ENCODE measurements at places on chromosomes 16 and 17. TPM values are rescaled to one million over a fixed set of nuclear protein-coding genes. Genes with fewer than 3 reads are reported as not detected.

SLC5A11 gene
- total RNA-seq, result not detected

DNA sequence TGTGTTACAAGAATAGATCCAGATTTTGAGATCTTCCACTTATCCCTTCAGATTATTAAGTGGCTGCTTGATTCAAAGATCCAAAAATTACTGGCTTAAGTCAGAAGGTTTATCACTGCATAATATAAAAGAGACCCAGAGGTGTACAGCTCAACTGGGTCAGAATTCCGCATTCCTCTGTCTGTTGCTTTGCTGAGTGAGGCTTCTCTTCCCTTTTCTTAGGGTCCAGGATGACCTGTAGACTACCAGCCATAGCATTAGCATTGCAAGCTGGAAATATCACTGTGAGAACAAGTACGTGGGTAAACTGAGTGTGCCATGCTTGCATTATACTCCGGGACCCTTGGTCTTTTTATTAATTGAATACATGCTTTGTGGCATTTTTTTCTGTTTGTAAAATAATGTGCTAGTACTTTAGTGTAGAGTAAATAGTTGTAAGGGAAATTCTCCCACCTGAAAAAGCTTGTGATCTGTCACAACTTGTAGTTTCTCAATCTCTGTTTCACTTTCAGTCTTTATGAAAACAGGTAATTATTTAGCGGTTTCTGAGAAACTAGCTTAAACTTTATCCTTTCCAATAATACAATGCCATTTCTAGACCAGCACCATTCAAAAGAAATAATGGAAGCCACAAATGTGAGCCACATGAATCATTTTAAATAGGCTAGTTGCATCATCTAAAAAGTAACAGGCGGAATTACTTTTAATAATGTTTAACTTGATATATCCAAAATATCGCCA is 61.6 kb downstream of the TNRC6C start:
- no peak for DNase-seq

DNA sequence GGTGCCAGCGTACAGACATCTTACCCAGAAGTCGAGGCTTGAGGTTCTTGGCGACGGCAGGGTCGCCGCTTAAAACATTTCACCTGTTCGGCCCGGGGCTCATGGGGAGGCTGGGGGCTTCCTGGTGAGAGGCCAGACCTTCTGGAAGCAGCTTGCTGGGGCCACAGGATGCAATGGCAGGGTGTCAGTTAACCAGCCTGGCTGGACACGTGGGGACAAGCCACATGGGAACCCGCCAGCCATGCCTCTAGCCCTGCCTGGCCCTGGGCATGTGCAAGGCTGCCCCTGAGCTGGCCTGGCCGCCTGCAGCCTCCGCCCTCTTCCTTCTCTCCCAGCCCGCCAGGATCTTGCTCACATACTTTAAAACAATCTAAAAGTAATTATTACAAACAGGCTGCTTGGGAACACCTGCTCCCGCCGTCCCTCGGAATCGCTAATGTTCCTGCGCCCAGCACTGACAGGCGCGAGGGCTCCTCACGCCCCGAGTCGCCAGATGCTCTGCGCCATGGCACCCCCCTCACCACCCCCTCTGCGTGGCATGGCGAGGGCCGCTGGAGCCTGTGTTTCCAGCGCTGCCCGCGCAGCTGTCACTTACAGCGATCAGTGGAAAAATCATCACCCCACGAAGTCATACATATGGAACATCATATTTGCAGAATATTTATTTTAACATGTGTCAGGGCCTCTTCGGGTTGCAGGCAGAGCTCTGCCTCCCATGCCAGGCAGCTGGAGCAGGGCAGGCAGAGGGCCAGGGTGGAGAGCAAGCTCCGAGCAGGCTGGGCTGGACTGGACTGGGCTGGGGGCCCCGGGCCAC is 188.7 kb upstream of the GSE1 start:
- DNase-seq, result peak; percentile 58

DNA sequence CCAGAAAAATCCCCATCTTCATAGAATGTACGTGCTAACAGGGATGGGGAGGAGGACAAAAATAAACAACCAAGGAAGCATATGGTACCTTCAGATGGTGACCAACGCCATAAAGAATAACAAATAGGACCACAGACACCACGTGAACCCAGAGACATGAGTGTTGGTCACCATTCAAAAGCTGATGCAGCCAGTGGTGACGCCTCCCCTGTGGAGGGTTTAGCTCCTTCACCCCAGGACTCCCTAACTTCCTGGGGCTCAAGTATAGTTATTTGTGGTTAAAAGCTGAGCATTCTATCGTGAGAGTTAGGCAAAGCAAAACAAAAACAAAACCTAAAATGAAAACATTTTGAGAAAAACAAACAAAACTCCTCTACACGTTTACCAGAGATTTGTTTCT is 184.7 kb downstream of the SOX9 start:
- no peak for DNase-seq

- DNase-seq, result no peak
These were observed 53.7 kb downstream of the NFAT5 start for GRCh38 chr16:69619514-69619913.

GRCh38 chr17:67520916-67521774 is 144.1 kb downstream of the PITPNC1 start:
- DNase-seq, result no peak

DNA sequence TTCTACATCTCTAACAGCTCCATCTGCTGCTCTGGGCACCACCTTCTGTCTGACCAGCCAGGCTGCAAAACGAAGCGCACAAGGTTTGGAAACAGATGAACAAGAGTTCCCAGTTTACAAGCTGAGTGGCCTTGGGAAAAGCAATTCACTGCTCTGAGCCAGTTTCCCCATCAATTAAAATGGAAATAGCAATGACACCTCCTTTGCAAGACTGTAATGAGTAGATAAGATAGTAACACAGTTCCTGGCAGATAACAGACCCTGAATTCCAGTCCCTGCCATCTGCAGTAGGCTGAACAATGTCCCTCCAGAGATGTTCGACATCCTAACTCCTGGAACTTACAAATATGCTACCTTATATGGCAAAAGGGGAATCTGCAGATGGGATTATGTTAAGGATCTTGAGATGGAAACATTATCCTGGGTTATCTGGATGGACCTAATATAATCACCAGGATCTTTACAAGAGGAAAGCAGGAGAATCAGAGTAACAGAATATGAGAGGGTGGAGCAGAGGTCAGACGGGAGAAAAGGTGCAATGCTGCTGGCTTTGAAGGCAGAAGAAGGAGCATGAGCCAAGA is 27.9 kb downstream of the CPPED1 start:
- DNase-seq, result no peak

DNA sequence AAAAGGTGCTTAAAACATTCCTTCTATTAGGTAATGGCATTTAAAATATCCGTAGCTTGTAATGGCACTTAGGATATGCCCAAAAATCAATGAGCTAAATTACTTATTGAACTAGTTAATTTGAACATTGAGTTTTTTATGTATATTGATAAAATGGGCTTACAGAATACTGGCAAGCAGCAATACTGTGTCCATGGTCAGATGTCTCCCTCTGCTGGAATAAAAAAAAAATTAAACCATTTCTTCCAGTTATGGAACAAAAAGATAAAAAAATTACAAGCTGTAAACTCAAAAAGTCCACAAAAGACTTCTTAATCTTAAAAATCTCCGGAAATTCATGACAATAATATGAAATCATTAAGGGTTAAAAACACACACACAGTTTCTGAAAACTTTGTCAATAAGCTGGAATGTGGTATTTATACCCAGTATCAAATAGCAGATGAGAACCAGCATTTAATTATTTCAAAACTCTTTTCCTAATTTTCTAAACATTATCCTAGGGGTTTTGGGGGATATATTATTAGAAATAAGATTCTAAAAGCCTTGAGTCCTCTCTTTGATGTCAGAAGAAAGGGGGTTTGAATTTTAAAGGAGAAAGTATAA is 21.5 kb upstream of the PSMD7 start:
- DNase-seq, result no peak

DNA sequence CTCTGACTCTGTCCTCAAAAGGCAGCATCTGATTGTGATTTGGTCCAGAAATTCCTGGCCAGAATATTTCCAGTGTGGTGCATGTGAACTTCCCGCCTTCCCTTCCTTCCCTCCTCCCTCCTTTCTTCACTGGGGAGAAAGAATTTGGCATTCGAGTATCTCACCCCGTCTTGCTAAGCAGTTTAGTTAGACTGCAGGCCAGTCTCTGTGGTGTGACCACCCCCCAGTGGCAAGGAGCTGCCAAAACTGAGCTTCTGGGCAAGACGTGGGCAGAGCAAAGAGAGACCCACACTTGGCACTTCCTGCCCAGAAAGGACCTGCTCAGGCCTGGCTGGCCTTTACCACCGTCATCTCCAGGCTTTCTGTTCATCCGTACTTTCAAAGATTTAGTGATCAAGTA is 36.4 kb downstream of the SNX20 start:
- no peak for DNase-seq

- no peak for DNase-seq
These were observed 4.7 kb downstream of the PFAS start for GRCh38 chr17:8253801-8254200.

DNA sequence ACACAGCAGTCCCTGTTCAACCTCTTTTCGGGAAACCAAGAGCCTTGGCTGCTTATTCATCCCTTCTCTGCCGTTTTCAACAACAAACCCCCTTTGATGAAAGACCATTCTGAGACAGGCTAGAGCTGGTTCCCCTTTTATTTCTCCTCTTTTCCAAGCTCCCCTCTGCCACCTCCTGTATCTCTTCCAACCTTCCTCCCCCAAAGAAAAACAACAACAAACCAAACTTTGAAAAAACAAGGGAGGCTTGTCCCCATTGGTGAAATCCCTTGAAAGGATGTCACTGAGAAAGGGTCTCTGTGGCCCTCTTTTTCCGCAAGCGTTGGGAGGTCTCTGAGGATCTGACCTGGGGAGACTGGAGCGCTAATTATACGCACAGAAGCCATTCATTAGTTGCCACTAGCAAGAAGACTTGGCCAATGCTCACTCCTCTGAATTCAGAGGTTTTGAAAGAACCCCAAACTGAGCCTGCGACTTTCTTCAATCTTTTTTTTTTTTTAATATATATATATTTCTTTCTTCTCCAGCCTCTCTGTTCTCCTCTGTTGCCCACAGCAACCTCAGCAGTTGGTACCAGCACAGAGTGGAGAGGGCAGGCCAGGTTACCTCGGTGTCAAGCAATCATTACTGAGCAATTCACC is 101.4 kb downstream of the PITPNC1 start:
- DNase-seq, result no peak

DNA sequence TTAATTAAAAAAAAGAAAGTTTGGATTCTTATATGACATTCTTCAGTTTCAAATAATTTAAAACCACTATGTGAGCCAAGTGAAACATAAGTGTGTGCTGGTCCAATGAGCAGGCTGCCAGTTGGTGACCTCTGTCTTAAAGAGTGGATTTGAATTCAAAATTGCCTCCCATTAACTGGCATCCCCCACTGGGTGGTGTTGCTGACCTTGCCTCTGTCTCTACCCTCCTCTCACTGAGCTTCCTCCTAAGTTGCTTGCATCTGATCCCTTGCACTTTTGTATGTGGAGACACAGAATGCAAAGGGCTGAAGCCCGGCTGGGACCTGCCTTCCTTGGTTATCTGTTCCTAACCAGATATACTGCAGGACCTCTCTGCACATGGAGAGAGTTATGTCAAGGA is 160.6 kb downstream of the CYLD start:
- DNase-seq, result no peak
